ENCODE measurements at places on chromosomes 12 and 14. TPM values are rescaled to one million over a fixed set of nuclear protein-coding genes. Genes with fewer than 3 reads are reported as not detected.
A peak's percentile ranks its signal among the peaks of the same experiment; 100 is the strongest.

MIP gene
- not detected for total RNA-seq

RDH11 gene
- 104 TPM for total RNA-seq

DNA sequence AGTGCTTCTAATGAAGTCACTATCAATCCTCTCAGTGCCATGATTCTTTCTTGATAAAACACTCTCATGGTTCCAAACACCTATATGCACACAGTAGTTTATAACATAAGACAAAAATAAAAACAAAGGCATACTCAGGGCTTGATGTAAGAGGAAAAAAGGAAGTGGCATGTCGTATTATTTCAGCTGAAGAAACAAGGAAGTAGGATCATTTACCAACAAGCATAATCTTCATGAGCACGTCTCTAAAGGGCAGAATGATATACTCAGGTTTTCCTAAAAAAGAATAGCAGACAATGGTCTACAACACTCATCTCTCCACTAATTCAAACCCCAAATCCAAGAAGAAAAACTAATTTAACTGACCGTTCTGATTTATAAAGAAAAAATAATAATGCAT lies 33.9 kb downstream of the NUMB start:
- no peak for DNase-seq

- no peak for DNase-seq
Observed at GRCh38 chr14:79420725-79421124, 790.6 kb downstream of the DIO2 start.

DNA sequence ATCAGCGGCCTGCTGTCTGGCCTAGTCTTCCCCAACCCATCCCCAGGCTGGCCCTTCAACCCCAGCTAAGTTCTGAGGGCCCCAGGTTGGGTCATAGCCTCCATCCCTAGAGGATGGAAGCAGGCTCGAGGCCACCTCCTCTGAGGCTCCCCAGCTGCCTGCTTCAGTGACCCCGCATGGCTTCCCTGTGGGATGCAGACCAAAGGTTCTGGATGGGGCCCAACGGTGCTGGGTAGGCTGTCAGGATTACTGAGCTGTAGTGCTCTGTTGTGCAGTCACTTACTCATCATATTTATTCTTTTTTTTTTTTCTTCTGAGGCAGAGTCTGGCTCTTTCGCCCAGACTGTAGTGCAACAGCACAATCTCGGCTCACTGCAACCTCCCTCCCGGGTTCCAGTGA lies 92.0 kb downstream of the IRF2BPL start:
- no peak for DNase-seq

- DNase-seq, result no peak
Observed at GRCh38 chr14:55130196-55130550, 1.1 kb downstream of the LGALS3 start.

- DNase-seq, result no peak
Observed at GRCh38 chr12:1670358-1671268, 20.3 kb upstream of the ADIPOR2 start.

DNA sequence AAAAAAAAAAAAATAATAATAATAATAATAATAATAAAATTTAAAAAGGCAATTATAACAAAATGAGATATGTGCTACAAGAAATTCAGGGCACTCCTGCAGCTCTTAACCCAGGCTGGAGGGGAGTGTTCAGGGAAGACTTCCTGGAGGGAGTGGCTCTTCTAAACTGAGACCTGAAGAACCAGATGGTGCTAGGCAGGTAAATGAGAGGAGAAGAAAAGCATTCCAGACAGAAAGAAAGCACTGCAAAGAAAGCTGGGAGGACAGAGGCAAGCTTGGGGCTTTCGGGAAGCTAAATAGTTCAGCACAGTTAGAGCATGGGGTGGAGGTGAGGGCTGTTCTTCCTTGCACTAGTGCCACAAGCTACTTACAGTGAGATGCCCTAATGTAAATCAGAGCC lies 9.9 kb upstream of the SRSF9 start:
- DNase-seq, result no peak

DNA sequence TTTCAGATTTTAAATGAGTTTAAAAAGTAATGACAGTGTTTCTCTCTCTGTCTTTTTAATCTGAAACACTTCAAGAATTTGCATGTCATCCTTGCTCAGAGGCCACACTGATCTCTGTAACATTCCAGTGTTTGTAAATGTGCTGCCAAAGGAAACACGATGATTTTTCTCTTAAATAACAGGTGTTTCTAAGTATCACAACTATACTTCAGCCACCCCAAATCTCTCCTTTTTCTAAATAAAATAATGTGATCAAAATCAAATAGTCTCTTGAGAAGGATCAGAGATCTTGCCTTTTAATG lies 3.3 kb upstream of the GALC start:
- no peak for DNase-seq

DNA sequence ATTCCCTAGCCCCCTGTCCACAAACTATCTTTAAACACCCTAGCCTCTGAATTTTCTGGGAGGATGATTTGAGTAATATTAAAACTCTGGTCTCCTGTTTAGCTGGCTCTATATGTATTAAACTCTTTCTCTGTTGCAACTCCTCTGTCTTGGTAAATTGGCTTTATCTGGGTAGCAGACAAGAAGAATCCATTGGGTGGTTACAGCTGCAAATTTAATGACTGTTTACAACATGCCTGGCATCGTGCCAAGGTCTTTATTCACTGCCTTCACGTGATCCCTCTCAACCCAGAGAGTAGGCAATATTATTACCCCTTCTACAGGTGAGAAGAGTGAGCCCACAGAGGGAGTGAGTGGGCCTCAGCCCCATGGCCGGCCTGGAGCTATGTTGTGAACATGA lies 77.8 kb upstream of the MYL2 start:
- no peak for DNase-seq

CCDC175 gene
- 0.19 TPM for total RNA-seq

TPPP2 gene
- total RNA-seq, result not detected

DNA sequence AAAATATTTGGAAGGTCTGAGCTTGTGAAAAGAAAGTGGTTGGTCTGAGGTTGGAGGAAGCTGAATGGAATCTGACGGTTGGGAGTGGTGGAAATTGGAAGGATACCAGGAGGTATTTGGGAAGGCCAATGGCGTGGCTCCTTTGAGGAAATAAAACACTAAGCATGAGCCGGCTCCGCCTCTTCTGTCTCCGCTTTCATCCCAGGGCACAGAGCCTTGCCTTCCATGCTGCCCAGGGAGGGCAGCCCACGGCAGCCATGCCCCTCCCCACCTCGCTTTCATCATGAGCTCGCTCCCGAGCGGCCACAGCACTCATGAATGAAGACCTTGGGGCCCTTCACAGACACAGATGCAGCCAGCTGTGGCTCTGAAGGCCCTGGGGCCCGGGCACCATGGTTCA lies 36.2 kb downstream of the HSP90AA1 start:
- no peak for DNase-seq

- DNase-seq, result no peak
Observed at GRCh38 chr12:92145481-92145730, 240 bp downstream of the BTG1 start.

DNA sequence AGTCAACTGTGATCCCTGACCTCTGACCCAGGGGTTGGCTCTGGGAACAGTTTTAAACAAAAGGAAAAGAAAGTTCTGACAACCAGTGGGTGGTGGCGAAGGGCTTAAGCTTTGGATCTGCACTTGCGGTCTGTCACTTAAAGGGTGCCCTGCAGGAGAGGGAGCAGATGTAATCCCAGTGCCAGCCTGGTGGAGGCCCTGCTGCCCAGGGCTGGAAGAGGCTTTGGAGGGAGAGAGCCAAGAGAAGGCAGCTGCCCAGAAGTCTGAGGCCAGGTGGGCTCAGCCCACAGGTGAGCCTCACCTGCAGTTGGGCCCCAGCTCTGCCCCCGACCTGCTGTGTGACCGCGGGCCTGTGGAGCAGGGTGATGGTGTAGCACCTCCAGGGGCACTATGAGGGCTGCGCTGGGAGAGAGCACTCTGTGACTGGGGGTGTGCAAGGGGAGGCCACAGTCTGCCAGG lies 19.1 kb downstream of the SH2B3 start:
- DNase-seq, result no peak

DNA sequence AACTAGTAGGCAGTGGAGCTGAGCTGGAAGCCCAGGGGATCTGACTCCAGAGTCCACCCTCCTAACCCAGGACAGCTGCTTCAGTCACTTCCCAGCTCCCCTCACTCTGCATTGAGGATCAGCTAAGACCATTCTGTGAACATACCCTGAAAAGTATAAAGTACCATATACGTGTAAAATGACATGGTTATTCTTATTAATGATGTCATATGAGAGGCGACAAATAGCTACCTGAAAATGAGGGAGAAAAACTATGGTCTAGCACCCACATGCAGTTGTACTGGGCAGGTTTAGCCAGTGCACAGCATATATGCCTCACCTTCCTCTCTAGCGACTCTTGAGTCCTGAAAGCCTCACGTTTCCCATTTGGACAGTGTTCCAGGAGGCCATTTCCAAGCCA lies 461.9 kb downstream of the RAD51B start:
- DNase-seq, result no peak

GRCh38 chr14:42110167-42110566 lies 503.5 kb downstream of the LRFN5 start:
- no peak for DNase-seq

ISM2 gene
- total RNA-seq, result 0.52 TPM

- DNase-seq, result no peak
Observed at GRCh38 chr14:33570694-33571310, 380.1 kb downstream of the EGLN3 start.

- no peak for DNase-seq
Observed at GRCh38 chr12:10511756-10512355, 6.2 kb downstream of the EIF2S3B start.

DNA sequence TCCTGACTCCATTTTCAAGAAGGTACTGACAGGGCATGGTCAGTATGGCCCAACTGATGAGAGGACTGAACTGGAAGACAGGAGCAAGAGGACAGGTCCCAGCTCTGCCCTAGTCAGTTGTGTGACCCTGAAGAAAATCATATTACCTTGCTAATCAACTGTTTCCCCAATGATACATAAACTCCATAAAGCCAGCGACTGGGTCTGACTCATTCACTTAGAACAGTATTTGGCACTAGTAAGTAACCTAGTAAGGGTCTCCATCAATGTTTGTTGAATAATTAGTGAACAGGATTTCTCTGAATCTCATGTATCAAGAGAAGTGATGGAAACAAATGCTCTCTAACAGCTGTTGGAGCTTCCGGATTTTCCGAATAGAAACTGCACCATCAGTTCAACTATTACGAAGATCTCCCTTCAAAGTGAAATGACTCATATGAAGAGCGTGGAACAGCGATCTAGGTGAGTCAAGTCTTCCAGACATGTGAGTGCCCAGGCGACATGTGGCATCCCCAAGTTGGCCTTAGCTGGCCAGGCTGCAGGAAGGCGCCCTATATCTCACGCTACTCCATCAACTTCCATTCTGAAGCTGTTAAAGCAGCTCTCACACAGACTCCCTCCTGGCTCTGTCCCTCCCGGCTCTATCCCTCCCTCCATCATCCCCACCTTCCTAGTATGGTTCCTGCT lies 94.5 kb downstream of the TTC7B start:
- DNase-seq, result peak; percentile 20

DNA sequence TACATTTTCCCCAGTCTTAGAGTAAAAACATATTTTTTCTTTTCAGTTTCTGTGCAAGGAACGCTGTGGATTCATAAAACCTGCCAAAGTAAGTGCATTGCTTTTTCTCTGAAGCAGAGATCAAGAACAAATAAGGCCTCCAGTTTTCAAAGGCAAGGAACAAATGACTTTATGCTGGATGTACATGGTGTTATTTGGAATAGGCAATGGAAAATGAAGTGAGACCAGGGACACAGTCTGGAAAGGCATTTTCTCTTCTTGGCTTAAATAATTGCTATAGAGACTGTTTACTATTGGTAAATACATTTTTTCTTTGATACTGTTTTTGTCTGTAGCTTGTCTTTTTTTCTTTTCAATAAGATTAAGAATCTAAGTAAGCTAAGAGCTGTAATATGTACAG lies 725.9 kb upstream of the MDGA2 start:
- no peak for DNase-seq

DNA sequence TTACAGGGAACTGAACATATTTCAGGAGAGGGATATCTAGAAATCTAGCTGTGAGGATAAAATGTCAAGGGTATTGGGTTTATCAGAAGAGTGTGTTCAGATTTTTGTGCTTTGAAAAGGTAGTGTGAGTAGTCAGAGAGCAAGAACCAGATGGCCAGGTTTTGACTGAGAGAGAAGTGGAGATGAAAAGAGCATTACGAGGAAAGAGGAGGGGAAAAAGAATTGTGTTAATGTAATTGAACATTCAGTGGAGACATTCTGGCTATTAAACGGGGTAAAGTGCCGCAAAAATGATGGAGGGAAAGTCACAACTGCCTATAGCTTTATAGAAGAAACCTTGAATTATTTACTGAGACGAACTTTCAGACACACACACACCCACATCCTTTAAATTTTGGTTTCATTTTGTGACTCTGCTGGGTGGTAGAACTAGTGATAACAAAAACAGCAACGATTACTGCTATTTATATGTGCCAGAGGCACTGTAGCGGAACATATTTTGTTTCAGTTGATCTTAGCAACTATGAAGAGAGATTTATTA lies 213.6 kb downstream of the ERC1 start:
- DNase-seq, result no peak

- DNase-seq, result no peak
Observed at GRCh38 chr12:58346032-58346632, 404.8 kb downstream of the ATP23 start.

DNA sequence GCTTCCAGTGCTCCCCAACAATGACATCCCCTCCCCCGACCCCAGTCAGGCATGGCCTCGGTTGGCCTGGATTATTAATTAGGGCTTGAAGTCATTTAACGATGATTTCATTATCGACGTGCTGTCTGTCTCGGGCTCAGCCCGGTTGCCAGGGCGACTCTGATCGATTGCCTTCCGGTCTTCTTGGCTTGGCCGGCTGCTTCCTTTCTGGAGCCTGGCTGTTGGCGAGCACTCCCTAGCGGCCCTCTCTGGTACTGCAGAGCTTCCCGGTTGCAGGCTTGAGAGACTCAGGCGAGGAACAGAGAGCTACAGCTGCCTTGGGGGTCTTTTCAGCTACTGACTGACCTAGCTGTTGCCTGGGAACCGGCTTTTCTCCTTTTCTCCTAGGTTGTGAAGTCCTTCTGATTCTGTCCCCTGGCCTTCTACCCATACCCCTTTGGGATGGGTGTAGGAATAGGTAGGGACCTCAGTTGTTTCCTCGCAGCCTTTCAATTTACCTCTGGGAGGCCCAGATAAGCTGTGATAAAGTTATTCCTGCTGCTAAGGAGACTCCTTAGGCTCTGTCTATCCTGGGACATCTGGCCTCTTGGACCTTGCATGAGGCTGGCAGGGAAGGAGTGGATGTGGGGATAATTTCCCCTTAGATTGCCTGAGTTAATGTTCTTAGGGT lies 5.5 kb upstream of the CISTR start:
- peak; percentile 70 for DNase-seq

DNA sequence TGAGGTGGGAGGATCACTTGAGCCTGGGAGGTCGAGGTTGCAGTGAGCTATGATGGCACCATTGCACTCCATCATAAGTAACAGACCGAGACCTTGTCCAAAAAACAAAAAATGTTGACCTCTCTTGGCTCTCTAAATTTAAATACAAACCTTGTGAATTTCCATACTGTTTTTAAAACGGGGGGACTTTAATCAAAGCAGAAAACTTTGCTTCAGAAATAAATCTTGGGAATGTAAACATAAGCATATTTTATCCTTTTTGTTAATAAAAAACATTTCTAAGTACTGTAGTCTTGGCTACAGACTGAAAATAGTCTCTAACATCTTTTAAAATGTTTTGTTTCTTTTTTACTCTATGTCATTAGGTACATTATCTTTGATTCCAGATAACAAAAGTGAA lies 130.7 kb upstream of the RASSF8 start:
- DNase-seq, result no peak

All from H1 (cell line).